ENCODE measurements at places on chromosomes 6 and 20.

- DNase-seq = no peak
Measured at GRCh38 chr6:168157272-168158212, 78.5 kb upstream of the FRMD1 start.

DNA sequence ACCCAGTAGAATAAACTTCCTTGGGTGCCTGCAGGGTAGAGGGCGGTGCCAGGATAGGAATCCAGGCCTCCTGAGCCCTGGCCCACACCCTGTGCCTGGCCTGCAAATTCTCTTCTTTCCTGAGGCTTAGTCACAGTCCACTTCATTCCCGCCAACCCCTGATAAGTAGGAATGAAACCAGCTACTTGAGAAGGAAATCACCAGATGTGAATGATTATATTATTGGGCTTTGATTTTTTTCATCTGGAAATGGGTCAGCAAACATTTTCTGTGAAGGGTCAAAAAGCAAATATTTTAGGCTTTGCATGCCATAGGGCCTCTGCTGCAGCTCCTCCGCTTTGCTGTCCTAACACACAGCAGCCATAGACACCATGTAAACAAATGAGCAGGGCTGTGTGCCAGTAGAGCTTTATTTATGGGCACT lies 50.2 kb downstream of the STK35 start:
- DNase-seq = peak; percentile 33

GRCh38 chr20:8209061-8209460 lies 77.0 kb downstream of the PLCB1 start:
- no peak for DNase-seq

GRCh38 chr20:34415079-34415478 lies 52.0 kb downstream of the ITCH start:
- DNase-seq = no peak

DNA sequence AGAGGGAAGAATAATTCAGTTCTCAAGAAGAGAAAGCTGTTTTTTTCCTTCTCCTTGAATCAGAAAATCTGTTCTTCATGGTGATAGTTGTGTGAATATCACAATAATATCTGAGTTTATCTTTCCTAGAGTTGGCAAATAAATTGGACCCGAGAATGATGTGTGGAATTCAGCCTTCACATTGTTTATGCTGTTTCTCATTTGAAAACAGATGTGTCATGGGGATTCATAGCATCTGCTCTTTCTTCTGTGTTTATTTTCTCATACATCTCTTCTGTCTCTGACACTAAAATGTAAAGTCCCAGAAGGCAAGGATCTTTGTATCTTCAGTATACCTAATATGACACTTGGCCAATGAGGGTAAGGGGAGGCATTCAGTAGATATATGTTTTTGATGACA lies 103.6 kb upstream of the SGK1 start:
- no peak for DNase-seq

DNA sequence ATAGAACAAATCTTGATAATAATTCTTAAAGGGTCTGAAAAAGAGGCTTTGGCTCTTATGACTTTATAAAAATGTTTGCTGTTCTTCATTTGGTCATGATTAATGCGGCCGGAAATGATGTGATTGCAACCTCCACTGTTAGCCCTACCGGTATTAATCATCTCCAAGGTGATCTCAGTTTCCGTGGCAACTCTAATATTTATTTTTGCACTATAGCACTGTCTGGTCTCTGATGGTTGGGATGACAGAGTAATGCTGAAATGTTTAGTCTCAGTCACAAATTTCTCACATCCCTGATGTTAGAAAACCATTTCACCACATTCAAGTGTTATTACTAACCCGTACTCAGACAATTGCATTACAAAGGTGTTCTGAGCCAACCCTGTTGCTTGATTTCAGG lies 87.4 kb downstream of the TMEM200A start:
- no peak for DNase-seq

DNA sequence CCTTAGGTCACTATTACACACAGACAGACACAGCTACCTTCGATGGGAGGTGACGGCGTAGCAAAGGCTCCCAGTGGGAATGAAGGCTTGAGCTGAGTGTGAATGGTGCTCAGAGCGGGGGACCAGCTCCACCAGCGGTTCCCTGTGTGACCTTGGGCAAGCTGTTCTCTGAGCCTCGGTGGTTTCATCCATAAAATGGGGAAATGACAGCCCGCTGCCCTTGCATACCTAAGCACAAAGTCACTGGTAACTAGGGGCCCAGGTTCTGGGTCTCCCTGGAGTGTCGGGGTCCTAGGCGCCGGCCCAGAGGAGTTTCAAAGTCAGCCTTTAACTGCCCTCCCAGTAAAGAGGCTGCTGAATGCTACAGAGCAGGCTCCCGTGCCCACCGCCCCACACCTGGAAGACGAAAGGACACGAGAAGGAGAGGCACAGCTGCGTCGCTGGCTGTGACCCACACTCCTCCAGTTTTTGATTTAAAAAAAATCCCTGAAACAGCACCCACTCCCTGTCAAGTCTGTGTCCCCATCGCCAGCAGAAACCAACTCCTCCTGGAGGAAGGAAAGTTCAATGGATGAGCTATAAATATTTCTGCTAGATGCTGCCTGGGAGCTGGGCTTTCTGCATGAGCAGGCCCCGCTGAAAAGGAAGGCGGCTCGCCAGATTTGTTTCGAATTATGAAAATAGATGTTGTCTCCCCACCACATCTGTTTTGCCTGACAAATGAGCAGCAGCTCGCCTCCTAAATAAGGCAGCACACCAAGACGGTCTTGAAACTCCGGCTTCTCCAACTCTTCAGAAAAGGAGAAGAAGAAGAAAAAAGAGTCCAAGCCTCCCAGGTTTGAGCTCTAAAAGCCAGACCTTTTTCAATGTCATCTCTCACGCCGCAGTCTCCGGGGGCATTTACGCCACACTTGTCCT lies 27.4 kb downstream of the PMEPA1 start:
- no peak for DNase-seq

DNA sequence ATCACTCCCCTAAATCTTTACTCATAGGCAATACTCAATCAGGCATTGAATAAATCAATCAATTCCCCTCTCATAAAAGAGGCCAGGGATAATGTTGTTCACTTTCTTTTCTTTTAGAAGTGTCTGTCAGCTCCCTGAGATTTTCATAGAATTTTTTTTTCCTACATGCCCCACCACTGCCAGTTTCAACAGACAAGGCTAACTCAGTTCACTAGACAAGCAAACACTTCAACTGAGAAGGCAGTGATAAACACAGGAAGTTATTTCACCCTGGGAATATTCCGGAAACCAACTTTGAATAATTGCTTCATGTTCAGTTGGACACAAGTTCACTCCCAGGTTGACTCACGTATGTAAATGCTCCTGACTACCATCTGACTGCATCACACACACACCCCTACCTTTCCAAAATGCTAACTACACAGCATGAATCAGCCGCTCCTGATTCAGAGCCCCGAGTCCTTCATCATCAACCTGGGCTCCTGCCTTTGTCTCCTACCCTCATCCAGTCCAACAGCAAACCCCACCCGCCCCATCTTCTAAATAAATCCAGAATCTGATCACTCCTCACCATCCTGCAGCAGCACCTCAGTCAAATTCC lies 143.9 kb downstream of the BCAS1 start:
- peak; percentile 83 for DNase-seq

- no peak for DNase-seq
Measured at GRCh38 chr6:89830170-89830809, 610 bp downstream of the CASP8AP2 start.

DNA sequence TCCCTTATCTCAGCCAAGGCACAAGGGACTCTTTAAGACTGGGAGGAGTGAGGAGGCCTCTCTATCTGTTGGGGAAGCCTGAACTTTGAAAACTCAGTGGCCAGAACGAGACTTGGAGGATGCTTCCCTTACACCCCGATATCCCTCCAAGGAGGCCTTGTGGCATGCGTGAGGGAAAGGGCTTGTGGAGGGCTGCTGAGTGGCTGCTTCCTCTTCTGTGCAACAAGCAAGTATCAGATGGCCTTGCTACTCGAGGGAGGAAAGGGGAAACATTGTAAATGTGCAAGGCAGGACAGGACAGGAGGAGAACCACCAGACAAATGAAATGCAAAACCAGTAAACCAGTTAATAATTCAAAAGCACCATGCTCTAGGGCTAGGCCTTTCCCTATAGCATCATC lies 306.5 kb upstream of the MAP3K7 start:
- DNase-seq = no peak

GRCh38 chr6:150596439-150596838 lies 3.2 kb upstream of the PLEKHG1 start:
- no peak for DNase-seq

- DNase-seq = no peak
Measured at GRCh38 chr6:20242397-20242796, 30.1 kb upstream of the MBOAT1 start.

GRCh38 chr6:155317186-155317585 lies 2.9 kb upstream of the TFB1M start:
- no peak for DNase-seq

DNA sequence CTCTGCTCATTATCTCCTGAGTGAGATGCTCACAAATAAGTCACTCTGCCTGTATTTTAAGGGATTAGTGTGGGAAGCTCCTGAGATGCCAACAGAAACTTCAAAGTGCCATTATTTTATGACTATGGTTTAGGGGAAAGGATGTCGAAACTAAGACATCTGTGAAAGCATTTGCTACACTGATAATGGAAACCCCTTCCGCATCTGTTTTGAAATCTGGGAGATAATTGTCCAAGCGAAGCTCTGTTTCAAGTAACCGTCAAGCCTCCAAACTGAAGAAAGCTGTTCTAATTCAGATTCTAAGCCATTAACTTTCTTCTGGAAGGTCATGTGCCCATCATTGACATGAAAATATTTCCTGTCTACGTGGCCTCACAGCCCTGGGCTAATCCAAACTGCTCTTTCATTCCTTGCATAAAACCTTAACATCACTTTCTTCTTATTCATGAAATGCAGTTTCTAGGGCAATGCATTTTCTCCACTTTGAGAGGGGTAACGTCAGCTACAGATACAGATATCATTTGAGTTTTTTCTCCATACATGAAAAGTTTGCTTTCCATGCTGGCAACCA lies 932.0 kb downstream of the C6orf118 start:
- DNase-seq = no peak

- DNase-seq = no peak
Measured at GRCh38 chr6:148507774-148508173, 165.1 kb downstream of the SASH1 start.

DNA sequence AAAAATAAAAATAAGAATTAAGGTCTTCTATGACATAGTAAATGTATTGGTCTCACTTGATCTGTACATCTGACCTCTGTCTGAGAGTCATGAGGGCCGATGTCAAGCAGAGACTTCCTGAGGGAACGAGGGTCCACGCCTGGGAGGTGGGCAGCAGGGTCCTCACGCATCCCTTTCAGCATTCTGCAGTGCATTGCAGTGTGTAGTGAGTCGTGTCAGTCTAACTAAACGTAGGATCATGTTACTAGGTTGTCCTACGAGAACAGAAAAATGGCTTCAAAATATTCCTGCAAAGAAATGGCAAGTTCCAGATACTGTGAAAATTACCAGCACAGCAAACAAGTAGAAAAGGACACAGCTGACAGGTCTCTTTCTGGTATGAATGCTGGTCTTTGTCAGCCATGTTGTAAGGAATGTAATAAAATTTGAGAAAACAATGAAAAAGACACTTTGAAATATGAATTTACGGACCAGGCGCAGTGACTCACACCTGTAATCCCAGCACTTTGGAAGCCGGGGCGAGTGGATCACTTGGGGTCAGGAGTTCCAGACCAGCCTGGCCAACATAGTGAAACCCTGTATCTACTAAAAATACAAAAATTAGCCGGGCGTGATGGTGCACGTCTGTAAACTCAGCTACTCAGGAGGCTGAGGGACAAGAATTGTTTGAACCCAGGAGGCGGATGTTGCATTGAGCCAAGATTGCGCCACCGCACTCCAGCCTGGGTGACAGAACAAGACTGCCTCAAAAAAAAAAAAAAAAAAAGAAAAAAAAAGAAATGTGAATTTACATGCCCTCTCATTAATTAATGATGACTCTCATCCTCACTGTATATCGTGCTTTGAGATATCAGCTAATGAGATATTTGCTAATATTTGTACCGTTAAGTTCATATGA lies 2.4 kb upstream of the AHCY start:
- no peak for DNase-seq

GRCh38 chr6:135555550-135555949 lies 58.0 kb upstream of the AHI1 start:
- no peak for DNase-seq

- no peak for DNase-seq
Measured at GRCh38 chr6:30171677-30172471, 8.5 kb downstream of the TRIM15 start.

- no peak for DNase-seq
Measured at GRCh38 chr6:44297063-44298038, 15.8 kb downstream of the AARS2 start.
